ENCODE measurements at places on chromosomes 6 and 20.
A peak's percentile ranks its signal among the peaks of the same experiment; 100 is the strongest.

- DNase-seq, result no peak
Observed at GRCh38 chr20:34921436-34921835, 34.2 kb downstream of the GSS start.

DNA sequence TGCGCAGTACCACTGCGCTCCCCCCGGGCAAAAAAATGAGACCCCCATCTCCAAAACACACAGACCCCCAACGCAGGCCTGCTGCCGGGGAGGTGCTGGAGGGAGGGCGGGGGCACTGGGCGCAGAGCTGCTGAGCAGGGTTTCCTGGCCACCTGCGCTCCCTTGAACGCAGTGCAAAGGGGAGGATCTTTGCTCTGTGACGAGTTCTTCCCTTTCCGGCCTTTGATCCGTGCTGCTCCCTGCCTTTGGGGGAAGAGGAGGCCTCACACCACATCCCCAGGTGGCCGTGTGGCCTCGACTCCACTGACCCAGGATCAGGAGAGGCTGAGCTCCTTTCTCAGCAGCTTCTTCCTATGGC is 8.9 kb upstream of the COL20A1 start:
- DNase-seq, result no peak

- peak; percentile 49 for DNase-seq
Observed at GRCh38 chr20:49750611-49751396, 37.1 kb upstream of the B4GALT5 start.

DNA sequence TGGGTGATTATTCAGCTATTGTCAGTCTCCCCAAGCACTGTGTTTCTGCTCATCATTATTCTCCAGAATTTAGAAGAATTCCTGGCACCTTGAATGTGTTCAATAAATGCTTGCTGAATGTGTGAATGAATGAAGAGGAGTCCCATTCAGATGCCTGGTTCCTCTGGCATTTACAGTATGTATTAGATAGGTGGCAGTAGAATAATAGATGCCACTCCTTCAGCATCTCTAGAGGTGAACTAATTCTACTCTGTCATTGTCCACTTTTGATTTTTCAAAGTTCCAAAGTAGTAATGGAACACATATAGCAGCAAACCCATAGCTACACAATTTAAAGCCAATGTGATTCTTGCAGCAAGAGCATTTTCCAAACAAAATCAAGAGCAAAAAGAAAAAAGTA is 118.9 kb upstream of the CEP162 start:
- DNase-seq, result no peak

GRCh38 chr6:106281661-106282060 is 43.9 kb downstream of the ATG5 start:
- DNase-seq, result no peak

DNA sequence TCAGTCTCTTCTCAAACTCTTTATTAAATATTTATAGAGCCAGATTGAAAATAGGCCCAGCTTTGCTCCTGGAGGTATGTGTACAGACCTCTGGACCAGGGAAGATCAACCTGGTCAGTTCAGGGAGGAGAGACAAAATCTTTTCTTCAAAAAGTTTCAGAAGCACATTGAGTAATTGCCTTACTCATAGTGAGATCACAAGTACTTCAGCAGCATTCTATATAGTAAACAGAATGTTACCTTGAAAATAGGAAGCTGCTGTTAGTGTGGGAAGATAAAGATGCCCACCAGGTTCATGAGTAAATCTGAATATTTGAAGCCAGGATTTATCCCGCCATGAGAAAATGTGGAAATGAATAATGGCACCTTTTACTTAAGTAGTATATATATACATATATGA is 665.9 kb upstream of the CITED2 start:
- no peak for DNase-seq

DNA sequence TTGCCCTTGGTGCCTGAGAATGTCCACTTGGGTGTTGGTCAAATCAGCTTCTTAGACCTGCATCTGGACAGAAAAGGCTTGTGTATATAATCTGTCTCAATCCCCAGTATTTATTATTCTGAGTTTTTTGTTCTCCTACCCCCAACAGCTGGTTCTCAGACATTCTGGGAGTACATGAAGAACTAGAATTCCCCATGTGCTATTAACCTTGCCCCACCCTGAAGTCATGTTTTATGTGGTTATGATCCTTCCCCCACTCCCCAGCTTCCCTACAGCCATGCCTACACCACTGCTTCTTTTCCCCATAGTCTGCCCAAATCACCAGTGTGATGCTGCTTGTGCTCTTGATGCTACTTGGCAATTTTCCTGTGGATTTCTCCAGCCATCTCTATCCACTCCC is 157.0 kb downstream of the ADAT2 start:
- no peak for DNase-seq

DNA sequence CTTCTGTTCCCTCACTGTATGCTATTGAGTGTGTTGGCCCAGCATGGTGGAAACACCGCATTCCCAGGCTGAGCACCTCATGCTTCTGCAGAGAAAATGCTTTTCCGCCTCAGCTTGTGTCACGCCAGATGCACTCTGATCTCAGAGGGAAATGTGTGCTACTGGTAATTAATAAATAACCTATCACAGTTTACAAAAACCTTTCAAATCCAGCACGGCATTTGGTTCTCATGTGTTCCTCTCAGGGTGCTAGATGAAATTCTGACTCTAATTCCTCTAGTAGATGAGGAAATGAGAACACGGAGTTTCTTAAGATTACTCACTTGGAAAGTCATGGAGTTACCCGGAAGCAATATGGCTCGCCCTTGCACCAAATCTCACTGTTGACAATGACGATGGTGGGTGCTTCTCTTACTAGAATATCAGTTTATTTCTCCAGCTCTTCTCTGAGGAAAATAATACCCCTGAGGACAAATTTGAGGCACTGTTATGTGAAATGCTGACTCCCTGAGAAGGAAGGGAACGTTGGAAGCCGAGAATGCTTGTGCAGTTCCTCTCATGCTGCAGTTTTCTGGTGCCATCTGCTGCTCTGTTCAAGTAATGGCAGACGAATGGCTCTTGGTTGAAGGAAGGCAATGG is 116.6 kb downstream of the RNF144B start:
- DNase-seq, result peak; percentile 53

DNA sequence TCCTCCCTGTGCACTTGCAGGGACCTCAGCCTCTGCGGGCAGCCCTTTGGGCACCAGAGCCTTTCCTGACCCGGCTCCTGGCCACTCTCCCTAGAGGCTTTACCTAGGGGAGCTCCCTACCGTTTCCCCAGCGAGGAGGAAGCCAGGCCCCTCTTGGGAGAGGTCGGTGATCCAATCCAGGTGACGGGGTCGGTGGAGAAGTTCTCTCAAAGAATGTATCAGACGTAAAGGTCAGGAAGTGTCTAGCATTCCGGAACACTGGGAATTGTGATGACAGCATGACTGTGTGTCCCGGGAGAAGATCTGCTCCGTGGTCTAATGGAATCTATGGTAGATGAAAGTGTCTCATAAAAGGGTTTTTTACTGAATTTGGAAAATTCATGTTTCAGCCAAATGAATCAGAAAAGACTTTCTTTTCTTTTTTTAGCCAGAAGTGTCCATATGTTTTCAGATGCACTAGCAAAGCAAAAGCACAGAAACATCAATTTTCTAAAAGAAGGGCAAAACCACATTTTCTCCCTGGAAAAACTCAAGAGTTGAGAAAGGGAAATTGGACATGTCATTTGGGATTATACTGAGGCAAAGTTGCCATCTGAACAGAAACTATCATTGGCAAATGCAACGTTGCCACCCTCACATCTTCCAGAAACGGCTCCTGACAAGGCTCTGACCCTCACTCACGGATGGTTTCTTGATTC is 289.4 kb downstream of the THBS2 start:
- no peak for DNase-seq

GRCh38 chr6:167450626-167451025 is 125.7 kb downstream of the TTLL2 start:
- no peak for DNase-seq

- DNase-seq, result no peak
Observed at GRCh38 chr6:161318456-161318855, 44.6 kb upstream of the AGPAT4 start.

- no peak for DNase-seq
Observed at GRCh38 chr6:29980511-29980910, 38.2 kb downstream of the HLA-A start.

- DNase-seq, result no peak
Observed at GRCh38 chr6:18536591-18537055, 149.5 kb downstream of the RNF144B start.

- no peak for DNase-seq
Observed at GRCh38 chr20:33551778-33552177, 61.9 kb downstream of the CBFA2T2 start.

GRCh38 chr20:1241456-1241855 is 15.6 kb downstream of the RAD21L1 start:
- DNase-seq, result no peak

- no peak for DNase-seq
Observed at GRCh38 chr6:18023891-18024290, 36.5 kb upstream of the KIF13A start.

- no peak for DNase-seq
Observed at GRCh38 chr6:160881148-160881808, 110.3 kb upstream of the MAP3K4 start.

- DNase-seq, result no peak
Observed at GRCh38 chr6:116475141-116475540, 14.0 kb downstream of the CALHM6 start.

DNA sequence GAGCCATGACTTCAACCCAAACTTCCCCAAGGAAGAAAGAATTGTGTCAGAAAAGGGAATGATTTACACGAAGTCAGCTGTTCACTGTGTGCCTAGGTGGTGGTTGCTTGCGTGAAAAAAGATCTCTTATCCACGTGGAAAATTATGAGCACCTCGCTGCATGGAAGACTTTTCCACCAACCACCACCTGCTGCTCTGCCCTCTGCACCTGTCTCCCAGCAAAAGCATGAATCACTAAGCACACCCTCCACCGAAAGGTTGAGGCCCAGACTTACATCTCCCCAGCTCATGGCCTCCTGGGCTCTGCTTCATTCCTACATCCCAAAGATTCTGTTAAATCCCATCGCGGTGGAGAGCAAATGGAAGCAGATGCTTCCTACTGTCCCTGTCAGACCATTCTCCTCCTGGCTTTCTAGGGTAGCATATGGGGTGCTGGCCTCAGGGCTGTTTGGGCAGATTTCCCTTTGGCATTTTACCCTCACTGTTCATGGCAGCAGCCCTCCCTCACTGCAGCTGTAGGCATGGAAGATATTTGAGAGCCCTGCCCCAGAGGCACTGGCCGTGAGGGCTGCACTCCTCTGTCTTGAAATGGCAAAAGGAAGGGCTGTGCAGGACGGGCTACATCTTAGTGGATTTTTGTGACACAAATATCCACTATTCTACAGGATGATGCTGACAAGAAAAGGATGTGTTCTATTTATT is 37.6 kb upstream of the CST5 start:
- no peak for DNase-seq

- DNase-seq, result no peak
Observed at GRCh38 chr6:106538145-106538544, 91.2 kb downstream of the RTN4IP1 start.
